HS-5 (cell line): ENCODE measurements at places on chromosomes 5 and 9.

DNA sequence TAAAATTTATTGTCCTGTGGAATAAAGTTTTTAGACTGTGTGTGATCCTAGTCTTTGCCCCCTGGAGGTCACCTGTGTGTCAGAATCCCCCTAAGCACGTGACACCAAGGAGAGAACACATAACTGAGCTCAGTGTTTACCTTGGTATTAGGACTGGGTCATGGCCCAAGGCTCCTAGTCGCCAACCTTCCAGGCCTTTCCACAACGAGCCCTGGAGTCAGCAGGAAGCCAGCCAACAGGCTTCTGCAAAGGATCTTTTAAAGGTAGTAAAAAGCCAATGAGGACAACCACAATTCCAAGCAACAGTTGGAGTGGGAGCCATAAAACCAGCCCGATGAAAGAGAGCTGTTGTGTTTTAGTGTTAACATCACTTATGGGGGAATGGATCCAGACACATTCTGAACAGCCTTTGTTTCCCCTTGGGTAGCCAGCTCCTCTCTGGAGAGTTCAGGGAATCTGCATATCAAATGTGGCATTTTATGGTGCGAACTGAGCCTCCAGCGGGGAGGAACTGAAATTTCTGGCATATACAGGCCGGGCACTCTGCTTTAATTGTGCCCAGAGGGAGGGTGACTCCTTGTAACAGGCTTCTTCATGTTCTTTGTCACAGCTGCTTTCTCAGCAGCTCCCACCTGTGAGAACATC lies 239.9 kb downstream of the FSTL4 start:
- DNase-seq, result no peak

- no peak for DNase-seq
Observed at GRCh38 chr9:76634356-76635054, 129.7 kb upstream of the PCA3 start.

DNA sequence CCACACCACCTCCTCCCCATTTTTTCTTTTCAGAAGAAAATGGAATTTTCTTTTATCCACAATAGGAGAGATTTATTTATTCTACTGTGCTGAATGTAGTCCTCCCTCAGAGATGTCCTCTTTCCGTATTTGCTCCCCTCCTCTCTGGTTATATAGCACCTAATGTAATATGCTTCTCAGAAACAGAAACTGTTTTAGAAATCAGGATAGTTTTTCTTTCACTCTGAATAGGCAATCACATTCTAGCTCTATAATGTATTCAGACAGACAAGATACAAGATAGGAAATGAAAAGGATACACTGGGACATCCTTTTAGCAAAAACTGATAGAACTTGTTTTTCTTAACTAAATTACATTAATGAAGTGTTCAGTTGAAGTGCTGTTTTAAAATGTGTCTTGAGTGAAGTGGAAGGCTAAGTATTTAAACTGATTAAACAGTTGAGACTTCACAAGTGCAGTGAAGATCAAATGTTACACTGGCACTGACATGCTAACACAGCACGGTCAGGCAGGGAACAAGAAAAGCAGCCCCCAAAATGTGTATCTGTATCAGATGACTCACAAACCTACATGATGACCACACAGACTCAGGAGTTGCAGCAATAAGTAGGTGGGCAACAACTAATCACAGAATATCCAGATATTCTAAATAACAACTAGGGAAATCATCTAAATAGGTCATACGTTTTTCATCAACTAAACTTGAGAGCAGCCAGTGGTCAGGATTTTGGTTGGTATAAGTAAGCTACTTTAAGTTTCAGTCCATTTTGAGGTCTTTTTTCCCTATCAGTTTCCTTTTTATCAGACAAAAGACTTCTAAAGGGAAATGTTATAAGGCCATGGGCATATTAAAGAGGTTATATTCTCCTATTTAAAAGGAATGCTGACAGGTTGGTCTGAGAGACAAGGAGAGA lies 260.4 kb downstream of the MLLT3 start:
- DNase-seq, result no peak

GRCh38 chr5:98865690-98866089 lies 63.1 kb downstream of the CHD1 start:
- DNase-seq, result no peak

DNA sequence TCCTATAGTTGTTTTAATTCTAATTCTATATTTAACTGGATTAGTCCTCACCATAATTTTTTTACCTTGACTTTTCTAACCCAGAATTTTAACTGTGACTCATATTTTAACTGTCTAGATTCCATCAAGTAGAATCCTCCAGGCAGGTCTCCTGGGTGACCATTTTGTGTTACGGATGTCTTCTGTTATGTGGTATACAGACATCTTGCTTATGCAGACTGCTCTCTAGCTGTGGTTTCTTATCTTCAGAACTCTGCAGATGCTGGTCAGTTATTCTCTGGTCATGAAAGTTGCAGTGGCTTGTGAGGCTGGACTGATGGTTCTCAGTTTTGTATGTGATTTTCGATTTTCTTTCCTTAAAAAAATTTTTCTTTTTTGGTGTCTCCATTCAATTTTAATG lies 139.4 kb downstream of the ATG10 start:
- DNase-seq, result no peak

GRCh38 chr5:167949435-167949834 lies 342.0 kb upstream of the WWC1 start:
- DNase-seq, result no peak

- no peak for DNase-seq
Observed at GRCh38 chr9:1761807-1762206, 253.3 kb upstream of the SMARCA2 start.

- DNase-seq, result no peak
Observed at GRCh38 chr5:135400866-135401265, 1.8 kb upstream of the MACROH2A1 start.

GRCh38 chr9:95502248-95502647 lies 14.5 kb downstream of the PTCH1 start:
- no peak for DNase-seq

DNA sequence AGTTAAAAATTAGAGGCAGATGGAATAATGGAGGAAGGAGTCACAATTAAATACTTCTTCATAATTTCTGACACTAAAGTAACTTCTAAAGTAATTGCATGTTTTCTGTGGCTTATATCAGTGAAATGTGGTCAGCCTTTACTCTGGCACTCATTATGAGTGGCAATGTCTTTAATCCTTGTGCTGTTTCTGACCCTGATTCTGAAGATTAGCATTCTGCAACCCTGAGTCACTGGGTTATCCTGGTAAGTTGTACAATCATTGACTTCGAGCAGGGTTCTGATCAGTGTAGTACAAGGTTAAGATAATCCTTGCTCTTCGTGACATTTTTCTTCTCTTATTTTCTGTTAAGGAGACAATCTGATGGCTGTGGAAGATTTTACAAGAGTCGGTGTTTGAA lies 379.4 kb upstream of the RORB start:
- DNase-seq, result no peak

DNA sequence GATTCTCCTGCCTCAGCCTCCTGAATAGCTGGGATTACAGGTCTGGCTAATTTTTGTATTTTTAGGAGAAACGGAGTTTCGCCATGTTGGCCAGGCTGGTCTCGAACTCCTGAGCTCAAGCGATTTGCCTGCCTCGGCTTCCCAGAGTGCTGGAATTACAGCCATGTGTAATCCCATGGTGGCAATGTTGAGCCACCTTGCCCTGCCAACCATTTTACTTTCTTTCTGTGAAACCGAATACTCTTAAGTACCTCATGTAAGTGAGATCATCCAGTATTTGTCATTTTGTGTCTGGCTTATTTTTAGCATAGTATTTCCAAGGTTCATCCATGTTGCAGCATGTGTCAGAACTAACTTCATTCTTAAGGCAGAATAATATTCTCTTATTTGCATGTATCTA lies 8.2 kb downstream of the PRRC2B start:
- peak; percentile 53 for DNase-seq

DNA sequence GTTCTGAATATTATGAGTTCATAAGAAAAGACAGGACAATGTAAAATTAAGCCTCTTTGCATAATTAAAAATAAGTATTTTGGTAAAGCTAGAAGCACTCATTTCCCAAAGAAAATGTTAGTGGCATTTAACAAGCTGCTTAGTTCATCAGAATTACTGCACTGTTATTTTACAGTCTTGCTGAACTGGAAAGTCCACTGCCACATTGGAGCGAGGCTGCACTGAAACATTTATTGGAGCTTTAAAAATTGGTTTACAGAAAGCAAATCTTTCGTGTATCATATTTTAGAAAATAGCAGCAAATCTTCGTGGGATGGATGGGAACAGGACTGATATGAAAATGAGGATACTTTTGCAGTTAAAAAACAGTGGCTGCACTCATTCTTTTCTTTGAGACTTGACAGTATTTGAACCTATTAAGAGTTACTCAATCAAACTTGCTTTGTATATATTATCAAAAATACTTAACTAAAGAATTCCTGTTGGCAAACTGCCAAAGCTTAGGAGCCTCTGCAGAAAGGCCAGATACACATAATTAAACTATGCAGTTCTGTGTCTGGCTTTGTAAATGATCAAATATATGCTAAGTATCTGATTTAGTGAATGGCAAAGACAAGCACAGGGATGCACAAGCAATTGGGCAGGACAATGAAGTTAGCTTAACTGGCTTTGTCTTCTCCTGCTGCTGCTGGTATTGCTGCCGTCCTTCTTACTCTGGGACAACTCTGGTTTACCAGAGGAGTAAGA lies 16.5 kb upstream of the FBXL7 start:
- DNase-seq, result no peak

GRCh38 chr5:58077416-58077815 lies 382.5 kb downstream of the PLK2 start:
- DNase-seq, result no peak

DNA sequence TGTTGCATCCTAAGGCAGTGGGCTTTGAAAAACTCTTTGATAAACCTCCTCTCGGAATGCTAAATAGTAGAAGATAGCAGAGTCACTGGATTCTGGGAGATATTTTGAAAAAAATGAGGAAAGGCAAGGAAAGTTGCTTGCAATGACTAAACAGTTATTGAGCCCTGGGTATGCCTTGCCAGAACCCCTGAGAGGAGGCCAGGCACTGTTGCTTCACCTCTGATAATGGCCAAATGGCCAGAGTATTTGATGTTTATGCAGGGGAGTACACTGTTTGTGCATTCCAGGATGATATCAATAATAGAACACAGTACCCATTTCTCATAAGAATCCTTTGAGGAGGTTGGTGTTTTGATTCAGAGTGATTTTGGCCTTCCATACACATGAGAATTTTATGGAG lies 935.1 kb upstream of the WWC1 start:
- no peak for DNase-seq

DNA sequence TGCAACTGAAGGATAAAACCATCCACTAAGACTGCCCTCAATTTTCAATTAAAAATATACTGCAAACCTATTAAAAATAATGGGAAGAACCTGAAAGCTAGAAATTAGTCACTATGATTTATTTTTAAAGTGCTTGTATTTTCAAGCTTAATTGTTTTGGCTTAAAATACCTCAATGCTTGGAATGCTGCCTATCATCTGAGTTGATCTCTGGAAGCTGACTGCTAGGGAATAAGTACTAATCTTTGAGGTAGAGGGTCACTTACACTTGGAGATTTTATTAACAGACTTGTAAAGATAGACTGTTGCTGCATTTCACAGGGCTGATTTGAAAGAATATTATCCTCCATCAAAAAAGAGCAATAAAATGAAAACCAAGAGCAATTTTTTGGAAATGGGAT lies 6.2 kb downstream of the PCSK1 start:
- DNase-seq, result no peak

DNA sequence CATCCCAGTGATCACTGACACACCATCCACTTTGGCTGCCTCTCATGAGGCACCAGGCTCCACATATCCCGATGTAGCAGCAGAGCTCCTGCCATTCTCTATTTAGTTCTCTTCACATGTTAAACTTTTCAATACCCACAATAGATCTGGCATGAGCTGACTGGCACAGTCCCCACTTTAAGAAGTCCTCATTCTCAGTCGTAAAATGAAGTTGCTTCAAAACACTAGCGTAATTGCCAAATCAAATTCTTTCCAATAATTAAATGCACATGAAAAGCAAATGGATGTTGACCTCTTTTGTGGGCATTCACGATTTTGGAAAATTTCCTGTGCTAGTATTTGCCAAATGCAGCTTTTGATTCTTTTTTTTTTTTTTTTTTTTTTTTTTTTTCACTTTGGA lies 32.4 kb downstream of the HAPLN1 start:
- DNase-seq, result no peak

GRCh38 chr9:136761545-136761981 lies 2.8 kb downstream of the LCN15 start:
- DNase-seq, result no peak

DNA sequence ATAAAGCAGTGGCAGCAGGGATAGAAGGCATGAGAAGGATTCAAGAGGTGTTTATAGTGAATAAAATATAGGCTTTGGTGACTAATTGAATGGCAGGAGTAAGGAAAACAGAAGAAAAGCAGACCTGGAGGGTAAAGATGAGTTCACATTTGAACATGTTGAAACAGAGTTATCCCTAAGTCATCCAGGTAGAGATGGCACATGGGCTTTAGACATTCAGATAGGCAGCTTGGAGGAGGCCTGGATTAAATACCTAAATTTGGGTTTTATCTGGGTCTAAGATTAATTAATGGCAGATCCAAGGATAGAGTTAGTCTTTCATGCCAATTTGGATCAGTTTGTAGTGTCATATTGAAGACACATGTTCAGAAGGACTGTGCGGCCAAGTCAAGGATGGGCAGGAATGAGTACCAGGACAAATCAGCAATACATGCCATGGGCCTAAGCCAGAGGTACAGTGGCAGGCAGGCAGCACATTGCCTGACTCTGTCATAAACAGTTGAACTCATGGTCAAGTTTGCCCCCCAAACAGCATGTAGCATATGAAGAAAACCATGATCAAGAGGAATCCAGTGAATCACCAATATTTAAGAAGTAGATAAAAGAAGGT lies 115.5 kb upstream of the SLC12A2 start:
- no peak for DNase-seq

DNA sequence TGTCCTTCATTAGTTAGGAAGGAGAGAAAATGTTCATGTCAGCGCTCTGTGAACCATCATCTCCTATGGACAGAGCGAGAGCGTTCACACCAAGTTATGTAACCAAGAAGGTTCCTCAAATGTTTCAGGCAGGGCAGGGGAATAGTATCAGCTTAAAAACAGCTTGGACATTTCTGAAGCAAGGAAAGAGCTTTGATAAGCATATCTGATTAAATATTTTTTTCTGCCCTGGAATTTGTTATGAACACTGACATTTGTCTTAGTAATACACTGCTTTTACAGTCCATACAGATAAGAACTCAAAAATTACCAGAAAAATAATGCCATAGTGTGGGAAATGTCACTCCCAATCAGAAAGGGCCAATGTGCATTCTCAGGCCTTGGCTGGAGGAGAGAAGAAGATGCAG lies 66.3 kb upstream of the LIFR start:
- DNase-seq, result no peak
